Adrenal gland (tissue), 19 donors: ENCODE measurements at places on chromosomes 4 and X. TPM values are rescaled to one million over a fixed set of nuclear protein-coding genes. Genes with fewer than 3 reads are reported as not detected.

DNA sequence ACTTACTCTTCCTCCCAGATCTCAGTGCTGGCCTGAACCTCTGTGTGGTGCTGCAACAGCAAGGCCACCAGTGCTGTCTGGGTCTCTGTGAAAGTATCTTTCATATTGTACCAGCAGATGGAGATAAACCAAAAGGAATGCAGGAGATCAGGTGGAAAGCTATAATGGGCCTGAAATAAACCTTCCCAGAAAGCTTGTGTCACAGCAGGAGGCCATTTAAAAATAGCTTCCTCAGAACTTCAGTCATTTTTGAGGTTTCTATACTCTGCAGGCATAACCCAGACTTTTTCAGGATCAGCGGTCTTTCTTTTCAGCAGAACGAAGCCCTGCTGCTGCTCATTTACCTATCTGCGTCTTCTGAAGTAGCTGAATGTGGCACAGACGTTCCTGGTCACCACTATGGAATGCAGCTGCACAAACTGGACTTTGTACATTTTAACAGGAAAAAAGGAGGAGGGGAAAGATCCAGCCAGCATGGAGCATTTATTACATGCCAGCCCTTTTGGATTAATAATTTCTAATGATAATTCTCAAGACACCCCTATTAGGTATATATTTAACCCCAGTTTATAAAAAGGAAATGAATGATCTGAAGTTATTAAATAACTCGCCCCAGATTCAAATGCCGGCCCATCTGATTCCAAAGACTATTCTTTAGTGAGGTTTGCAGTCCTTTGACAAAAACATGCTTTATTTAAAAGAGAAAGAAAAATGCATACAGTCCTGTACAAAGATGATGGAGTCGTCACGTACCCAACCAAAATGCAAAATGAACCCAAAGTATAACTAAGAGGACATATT lies 119.7 kb downstream of the NFKB1 start:
- no peak overlapping the region for H3K4me3 ChIP-seq
- DNase-seq = peak; percentile 62
- H3K27me3 ChIP-seq = no peaks in the 10 kb centered on the region
- no peaks in the 10 kb centered on the region for H3K36me3 ChIP-seq
- H3K4me1 ChIP-seq = no peaks in the 10 kb centered on the region

DNA sequence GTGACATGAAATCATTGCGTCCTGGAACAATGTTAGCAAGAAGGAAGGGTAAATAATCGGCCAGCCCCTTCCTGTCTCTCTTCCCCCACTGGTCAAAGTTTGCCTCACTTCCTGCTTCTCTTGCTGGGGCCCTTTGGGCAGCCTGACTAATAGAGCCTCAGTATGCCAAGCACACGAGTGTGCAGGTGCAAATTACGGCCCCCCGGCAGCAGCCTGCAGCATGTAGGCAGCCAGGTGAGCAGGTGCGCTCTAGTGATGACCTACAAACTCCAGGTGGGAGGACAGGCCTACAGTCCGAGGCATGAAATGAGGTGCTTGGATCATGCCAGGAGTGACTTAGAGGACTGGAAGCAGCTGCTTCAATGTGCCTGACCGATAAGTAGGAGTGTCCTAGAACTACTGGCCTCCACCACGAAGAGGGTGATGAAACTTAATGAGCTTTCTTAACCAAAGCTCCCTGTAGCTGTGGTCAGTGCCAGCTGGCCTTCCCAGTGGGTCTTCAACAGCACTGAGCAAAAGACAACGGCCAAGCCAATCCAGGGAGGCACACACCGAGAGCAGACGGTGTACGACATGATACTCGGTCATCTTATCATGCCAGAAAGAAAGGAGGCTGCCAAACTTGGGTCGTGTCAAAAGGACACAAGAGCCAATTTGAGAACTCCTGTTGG lies 26.1 kb upstream of the FAT1 start:
- H3K27me3 ChIP-seq = no peaks in the 10 kb centered on the region
- H3K4me3 ChIP-seq = no peak overlapping the region
- no peak overlapping the region for H3K27ac ChIP-seq
- H3K4me1 ChIP-seq = no peaks in the 10 kb centered on the region
- H3K36me3 ChIP-seq = no peaks in the 10 kb centered on the region
- no peak for DNase-seq

GRCh38 chrX:123186801-123187200 lies 2.7 kb downstream of the GRIA3 start:
- H3K4me3 ChIP-seq = no peak overlapping the region
- no peaks in the 10 kb centered on the region for H3K4me1 ChIP-seq
- DNase-seq = no peak
- no peaks in the 10 kb centered on the region for H3K36me3 ChIP-seq

DNA sequence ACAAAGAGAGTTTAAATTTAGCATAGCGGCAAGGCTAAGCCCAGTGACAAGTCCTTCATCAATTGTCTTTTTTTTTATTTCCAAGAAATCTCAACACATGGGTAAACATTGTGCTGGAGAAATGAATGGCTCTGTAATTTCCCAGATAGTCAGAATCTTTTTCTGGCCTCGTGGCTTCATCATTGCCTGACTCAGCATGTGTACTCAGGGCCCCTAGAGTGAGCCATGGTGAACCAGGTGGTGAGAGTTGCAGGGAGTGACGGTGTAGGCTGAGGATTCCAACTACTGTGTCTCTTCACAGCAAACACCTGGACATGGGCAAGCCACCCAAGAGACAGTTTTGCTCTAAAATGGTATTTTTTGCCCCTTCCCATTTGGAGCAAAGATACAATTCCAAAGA lies 43.1 kb upstream of the UCP1 start:
- no peaks in the 10 kb centered on the region for H3K27me3 ChIP-seq
- no peak overlapping the region for H3K4me3 ChIP-seq
- H3K36me3 ChIP-seq = no peaks in the 10 kb centered on the region
- H3K4me1 ChIP-seq = no peaks in the 10 kb centered on the region
- no peak for DNase-seq
- no peak overlapping the region for H3K27ac ChIP-seq

GRCh38 chrX:361231-362145 lies 25.2 kb downstream of the PPP2R3B start:
- no peaks in the 10 kb centered on the region for H3K36me3 ChIP-seq
- DNase-seq = no peak
- H3K4me3 ChIP-seq = no peak overlapping the region
- no peak overlapping the region for H3K27ac ChIP-seq
- no peaks in the 10 kb centered on the region for H3K4me1 ChIP-seq

- H3K27ac ChIP-seq = no peak overlapping the region
- H3K36me3 ChIP-seq = no peaks in the 10 kb centered on the region
- H3K4me1 ChIP-seq = no peaks in the 10 kb centered on the region
- no peak overlapping the region for H3K4me3 ChIP-seq
- DNase-seq = no peak
Observed at GRCh38 chrX:144798972-144799371, 448.3 kb upstream of the SPANXN1 start.

DNA sequence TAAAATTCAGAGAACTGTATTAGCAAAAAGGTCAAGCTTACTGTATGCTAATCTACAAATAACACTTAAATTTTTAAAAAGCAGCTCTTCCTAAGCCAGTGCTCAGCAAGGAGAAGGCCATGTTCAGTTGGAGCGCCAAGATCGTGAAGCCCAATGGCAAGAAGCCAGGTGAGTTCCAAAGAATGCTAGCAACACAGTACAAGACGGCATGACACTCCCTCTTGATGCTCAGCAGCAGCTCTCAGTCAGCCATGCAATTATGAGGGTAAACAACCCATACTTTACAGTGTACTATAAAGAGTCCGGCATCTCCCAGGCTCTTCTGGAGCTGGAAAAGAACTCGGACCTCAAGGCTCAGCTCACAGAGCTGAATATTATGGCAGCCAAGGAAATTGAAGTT lies 34.9 kb downstream of the STX18 start:
- H3K27me3 ChIP-seq = no peaks in the 10 kb centered on the region
- no peaks in the 10 kb centered on the region for H3K36me3 ChIP-seq
- H3K4me1 ChIP-seq = peaks cover 12% of the 10 kb centered on the region
- H3K4me3 ChIP-seq = no peak overlapping the region
- DNase-seq = no peak

DNA sequence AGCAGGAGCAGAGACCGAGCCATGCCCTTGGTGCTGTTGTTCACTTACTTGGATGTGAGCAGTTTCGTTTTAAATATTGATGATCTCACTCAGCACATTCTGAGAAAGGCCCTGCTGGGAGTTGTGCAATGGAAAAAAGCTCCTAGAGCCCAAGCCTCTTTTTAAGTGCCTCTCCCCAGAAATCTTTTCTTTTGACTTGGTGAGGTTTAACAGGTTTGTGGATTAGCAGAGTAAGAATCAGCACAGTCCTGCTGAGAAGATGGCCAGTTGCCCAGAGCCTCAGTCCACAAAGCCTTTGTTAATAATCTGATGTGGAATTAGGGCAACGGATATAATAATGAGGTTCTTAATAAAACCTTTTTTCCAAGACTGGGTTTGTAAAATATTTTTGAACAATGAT lies 157.5 kb upstream of the ATP6AP2 start:
- no peaks in the 10 kb centered on the region for H3K4me1 ChIP-seq
- no peaks in the 10 kb centered on the region for H3K27me3 ChIP-seq
- DNase-seq = no peak
- no peak overlapping the region for H3K4me3 ChIP-seq

DNA sequence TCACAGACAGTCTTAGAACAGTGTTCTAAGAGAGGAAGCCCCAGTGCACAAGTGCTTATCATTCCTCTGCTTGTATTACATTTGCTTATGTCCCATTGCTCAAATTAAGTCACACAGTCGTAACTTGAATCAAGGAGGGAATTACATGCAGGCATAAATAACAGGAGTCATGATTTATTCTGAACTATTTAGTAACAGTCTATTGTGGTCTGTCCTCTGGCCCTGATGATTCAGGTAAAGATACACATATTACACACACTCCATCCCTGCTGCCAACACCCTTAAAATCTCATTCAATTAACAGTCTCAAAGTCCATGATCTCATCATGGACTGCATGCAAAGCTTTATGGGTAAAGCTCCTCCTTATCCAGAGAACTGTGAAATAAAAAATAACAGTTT lies 60.1 kb downstream of the GRIA2 start:
- H3K4me1 ChIP-seq = no peaks in the 10 kb centered on the region
- no peak for DNase-seq
- no peaks in the 10 kb centered on the region for H3K36me3 ChIP-seq
- no peaks in the 10 kb centered on the region for H3K27me3 ChIP-seq
- no peak overlapping the region for H3K27ac ChIP-seq

DNA sequence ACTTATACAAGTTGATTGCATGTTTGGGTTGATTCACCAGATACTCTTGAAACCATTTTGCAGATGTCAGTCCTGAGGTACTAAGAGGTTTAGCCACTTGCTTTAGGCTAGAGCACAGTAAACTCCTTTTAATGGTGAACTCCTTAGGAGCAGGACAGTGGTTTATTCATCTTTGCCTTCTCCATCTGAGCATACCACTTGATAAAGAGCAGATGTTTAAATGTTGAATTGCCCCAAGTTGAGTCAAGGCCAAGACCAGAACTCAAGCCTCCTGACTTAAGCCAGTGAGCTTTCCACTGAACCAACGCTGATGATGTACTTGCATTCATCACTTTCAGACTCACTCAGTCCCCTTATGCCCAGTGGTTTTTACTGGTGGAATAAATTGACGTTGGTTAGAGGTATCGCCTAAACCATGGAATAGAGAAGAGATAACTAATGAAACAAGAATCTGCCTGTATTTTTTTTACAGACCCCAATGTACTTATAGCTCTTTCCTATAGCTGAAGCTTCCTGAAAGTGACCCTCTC lies 7.5 kb downstream of the DAPP1 start:
- H3K4me1 ChIP-seq = no peaks in the 10 kb centered on the region
- H3K36me3 ChIP-seq = no peaks in the 10 kb centered on the region
- H3K27ac ChIP-seq = no peak overlapping the region
- no peaks in the 10 kb centered on the region for H3K27me3 ChIP-seq
- no peak for DNase-seq

GRCh38 chr4:185343726-185344581 lies 51.8 kb downstream of the LRP2BP start:
- H3K4me3 ChIP-seq = no peak overlapping the region
- peaks cover 9% of the 10 kb centered on the region for H3K36me3 ChIP-seq
- no peak overlapping the region for H3K27ac ChIP-seq
- H3K4me1 ChIP-seq = peaks cover 8% of the 10 kb centered on the region
- H3K27me3 ChIP-seq = no peaks in the 10 kb centered on the region
- DNase-seq = no peak

GRCh38 chrX:9114245-9114644 lies 80.3 kb upstream of the FAM9B start:
- DNase-seq = no peak
- H3K27me3 ChIP-seq = no peaks in the 10 kb centered on the region
- no peak overlapping the region for H3K27ac ChIP-seq
- no peaks in the 10 kb centered on the region for H3K4me1 ChIP-seq

- no peaks in the 10 kb centered on the region for H3K36me3 ChIP-seq
- H3K4me1 ChIP-seq = no peaks in the 10 kb centered on the region
Observed at GRCh38 chrX:108734426-108734825, 1.9 kb downstream of the IRS4 start.

GRCh38 chrX:134546187-134546586 lies 86.2 kb downstream of the HPRT1 start:
- H3K4me3 ChIP-seq = no peak overlapping the region
- DNase-seq = no peak
- H3K27me3 ChIP-seq = peaks cover 53% of the 10 kb centered on the region
- no peak overlapping the region for H3K27ac ChIP-seq
- no peaks in the 10 kb centered on the region for H3K36me3 ChIP-seq
- H3K4me1 ChIP-seq = peaks cover 11% of the 10 kb centered on the region

DNA sequence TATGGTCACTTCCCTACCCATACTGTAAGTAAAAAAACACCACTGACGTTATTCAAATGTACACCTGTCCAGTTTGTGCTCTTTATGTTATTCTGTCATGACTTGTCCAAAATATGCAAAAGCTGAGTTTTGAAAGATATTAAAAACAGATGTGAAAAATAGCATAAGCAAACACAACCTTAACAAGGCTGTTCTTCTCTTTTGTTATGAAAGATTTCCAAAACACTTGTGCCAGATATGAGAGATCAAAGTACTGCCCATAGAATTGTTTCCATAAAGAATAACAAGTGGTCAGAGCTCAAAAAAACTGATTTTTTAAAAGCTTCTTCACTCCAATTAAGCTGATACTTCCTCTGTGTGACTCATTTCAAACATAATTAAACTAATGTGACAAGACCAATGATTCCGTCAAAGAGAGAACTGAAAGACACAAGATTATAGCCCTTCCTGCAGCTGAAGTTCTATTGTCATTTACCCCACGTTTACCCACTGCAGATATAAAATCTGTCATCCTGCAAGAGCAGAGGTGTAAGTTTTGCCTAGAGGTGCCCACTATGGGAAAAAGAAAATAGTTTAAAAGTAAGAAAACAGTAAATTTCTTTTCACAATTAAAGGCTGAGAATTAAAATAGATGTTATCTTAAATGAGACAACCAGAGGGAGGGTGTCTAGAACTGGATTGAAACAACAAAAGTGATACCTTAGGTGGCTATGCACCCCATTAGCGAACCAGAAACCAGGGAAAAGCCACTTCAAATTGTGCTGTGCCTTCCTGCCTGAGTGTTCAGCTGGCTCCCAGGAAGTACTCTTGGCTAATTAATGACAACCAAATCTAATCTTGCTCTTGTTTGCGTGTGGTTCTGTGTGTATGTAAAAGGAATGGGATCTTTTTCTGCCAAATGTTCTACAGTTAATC lies 30.1 kb downstream of the RASSF6 start:
- H3K27ac ChIP-seq = no peak overlapping the region
- H3K4me1 ChIP-seq = no peaks in the 10 kb centered on the region
- no peaks in the 10 kb centered on the region for H3K36me3 ChIP-seq
- no peak overlapping the region for H3K4me3 ChIP-seq

NAAA gene
- total RNA-seq = 69.8 TPM

ADRA2C gene
- total RNA-seq = 1.1 TPM

REELD1 gene
- not detected for total RNA-seq
